ENCODE measurements at places on chromosomes 7 and 10.

- no peak for DNase-seq
Observed at GRCh38 chr7:155495440-155496248, 37.7 kb downstream of the EN2 start.

- no peak for DNase-seq
Observed at GRCh38 chr7:87885018-87885417, 8.7 kb downstream of the DBF4 start.

GRCh38 chr10:121385136-121385535 is 213.1 kb downstream of the FGFR2 start:
- DNase-seq: no peak

GRCh38 chr7:136104269-136104603 is 127.1 kb upstream of the MTPN start:
- no peak for DNase-seq

GRCh38 chr7:137421366-137421765 is 77.8 kb upstream of the PTN start:
- DNase-seq: no peak

Measured in adipocyte (in vitro differentiated cells).